ENCODE measurements at places on chromosomes 13 and 19.

DNA sequence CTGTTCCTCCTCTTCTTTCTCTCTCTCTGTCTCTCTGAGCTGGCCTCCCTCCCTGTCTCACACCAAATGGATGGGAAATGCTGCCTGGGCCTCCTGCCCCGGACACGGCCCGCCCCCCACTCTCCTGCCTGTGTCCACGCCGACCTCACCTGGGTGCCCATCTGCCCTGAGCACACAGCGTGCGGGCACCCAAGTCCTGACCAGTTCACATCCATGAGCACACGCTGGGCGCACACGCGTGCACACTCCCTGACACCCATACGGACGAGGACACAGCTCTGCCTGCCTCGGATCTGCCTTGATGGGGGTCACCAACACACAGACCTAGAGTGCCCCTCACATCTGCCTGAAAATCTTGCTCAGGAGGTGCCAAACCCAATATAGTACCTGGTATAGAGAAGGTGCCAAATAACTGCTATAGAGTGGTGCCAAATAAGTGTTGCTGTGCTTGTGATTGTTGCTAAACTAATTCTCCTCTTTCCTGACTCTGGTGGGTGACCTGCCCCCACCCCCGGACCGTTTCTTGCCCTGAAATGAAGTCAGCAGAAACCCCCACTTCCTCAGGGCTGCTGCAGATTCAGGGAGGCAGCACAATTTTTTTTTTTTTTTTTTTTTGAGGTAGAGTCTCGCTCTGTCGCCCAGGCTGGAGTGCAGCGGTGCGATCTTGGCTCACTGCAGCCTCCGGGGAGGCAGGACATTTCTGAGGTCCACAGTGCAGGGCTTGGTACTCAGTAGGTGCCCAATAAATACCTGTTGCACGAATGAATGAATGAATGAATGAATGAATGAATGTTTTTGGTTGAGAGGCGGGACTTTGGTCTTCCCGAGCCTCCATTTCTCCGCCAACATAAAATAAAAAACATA lies 4.6 kb downstream of the NFIC start:
- DNase-seq, result no peak

DNA sequence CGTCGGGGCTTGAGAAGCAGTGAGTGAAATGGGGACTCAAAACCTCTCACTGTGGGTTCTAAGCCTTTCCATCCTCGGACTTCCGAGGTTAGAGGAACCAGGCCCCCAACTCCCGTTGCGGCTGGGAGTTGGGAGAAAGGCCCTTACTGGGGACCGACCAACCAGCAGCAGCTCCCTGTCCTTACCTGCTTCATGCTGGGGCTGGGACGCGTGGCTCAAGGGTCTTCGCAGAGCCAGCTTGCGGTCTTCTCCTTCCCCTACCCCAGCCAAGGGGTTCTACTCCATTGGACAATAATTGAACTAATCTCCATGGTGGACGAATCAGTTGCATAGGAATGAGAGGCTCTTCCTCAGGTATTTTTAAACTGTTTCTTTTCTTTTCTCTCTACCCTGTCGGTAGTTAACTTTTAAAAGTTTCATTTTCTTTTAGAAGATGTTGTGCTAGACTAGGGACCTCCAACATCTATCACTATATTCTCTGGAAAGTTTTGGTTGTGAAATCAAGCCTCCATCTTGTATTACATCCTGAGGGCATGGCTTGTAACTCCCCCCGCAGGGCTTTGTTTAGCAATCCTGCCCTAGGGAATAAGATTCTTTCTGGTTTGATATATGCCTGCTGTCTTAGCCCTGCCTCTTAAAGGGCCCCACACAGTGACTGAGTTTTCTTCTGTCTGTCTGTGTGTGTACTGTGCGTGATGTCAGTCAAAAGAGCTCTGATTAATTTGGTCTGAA lies 1027.1 kb upstream of the PCDH9 start:
- DNase-seq, result no peak

DNA sequence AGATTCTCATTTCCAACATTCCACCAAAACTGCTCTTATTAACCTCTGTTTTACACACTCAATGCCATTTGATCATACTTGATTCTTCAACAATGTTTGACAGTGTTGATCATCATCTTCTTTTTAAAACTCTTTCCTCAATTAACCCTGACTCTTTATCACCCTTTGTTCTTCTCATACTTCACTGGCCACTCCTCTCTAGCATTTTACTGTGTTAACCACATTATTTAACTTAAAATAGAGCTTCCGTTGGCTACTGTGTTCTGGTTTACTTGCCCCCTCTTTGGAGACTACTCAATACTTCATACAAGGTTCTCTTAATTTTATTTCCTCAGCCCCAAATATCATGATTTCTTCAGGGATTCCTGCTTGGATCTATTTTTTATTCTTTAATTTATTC lies 121.1 kb upstream of the SPRY2 start:
- no peak for DNase-seq

DNA sequence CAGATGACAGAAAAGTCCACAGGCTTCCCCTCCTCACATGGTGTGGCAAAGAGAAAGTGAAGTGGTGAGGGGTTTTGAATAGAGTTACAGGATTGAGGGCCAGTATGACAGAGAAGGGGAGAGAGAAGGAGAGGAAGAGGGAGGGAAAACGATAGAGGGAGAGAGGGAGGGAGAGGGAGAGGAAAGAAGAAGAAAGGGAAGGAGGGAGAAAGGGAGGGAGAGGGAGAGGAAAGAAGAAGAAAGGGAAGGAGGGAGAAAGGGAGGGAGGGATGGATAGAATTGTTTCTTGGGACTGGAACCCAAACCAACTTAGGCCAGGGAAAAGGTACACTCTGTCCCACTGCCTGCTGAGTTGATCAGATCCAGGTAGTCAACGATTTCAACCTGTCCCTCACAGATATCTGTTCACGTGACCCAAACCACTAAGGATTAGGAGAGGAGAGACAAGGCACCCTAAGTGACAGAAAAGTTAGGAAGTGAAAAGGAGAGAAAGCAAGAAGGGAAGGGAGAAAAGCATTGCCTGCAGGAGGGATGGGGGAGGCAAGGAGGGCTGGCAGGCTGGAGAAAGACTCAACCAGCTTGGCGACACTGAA lies 8.1 kb upstream of the IGFL3 start:
- DNase-seq, result no peak

DNA sequence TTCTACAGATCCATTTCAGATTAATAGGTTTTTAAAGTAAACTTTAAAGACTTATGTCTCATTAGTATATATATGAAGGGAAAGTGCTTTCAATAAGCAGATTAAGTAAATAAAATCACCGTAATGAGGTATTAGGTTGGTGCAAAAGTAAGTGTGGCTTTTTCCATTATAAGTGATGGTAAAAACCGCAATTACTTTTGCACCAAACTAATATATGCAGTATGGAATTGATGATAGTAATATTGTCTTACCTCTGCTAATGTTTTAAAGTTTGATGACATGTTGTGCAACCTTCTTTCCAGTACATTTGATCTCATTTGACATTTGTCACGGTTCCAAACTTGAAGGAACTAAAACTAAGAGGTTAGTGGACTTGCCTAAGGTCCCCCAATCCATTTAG lies 1819.3 kb downstream of the PCDH9 start:
- no peak for DNase-seq

DNA sequence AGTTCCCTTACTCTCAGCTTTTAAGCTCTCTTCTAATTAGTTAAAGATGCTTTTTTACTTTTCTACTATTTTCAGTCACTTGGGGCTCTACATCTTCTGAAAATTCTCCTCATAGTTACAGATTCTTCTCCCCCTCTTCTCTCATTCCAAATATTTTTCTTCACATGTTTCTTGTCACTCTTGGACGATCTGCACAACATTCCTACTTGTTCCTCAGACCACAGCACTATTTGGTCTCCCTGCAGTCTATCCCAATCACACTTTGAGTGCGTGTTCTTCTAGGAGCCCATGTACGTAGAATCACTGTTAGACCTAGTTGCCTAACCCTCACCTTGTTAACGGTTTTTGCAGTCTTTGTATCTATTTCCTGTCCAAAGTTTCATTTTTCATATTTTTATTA lies 222.5 kb upstream of the SPRY2 start:
- DNase-seq, result no peak

- no peak for DNase-seq
These were observed 42.2 kb upstream of the TSC22D1 start for GRCh38 chr13:44618326-44618725.

DNA sequence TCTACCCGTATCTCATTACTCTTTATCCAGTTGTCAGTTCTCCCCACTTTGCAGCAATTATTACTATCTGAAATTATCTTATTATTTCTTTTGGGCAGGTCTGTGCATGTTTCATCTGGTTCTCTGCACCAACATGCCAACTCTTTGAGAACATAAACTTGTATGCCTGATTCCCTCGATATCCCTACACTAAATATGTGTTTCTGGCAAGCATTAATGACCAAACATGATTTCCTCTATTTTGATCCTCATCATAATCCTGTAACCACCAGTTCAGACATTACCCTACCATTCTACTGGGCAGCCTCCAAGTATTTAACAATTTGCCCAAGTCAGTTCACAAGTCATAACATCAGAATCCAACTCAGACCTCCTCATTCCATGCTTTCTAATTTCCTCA lies 426.1 kb downstream of the FOXO1 start:
- no peak for DNase-seq

DNA sequence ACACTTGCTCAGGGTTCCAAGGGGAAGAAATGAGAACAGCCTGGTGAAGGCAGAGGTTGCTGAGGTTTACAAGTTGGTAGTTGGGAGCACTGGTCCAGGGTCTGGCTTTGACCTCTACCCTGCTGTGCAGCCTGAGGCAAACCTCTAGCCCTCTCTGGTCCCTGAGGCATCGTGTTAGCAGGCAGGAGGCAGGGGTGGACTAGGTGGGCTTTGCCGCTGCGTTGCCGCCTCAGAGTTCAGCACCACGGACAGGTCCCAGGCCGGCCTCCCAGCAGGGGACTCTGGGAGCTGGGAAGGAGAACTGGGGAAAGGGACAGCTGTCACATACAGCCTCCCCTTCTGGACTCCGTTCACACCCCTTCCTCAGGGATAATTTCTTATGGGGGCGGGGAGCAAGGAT lies 3.1 kb downstream of the NCAN start:
- no peak for DNase-seq

DNA sequence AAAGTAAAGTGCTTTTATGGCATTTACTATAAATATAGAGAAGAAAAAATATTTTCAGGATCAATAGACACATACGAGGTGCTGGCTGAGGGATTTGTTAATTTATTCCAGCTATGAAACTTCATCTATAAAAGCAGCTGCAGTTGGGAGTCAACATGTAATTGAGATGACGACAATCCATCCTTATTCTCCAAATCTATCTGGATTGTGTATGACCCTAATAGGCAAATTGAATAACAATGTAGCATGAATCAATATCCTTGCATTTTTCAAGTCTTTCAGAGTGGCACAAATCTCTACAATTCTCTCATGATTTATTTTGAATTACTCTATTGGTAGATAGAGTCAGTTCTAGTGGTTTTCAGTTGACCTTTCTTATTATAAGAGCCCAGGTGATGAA lies 1296.5 kb upstream of the SPRY2 start:
- no peak for DNase-seq

DNA sequence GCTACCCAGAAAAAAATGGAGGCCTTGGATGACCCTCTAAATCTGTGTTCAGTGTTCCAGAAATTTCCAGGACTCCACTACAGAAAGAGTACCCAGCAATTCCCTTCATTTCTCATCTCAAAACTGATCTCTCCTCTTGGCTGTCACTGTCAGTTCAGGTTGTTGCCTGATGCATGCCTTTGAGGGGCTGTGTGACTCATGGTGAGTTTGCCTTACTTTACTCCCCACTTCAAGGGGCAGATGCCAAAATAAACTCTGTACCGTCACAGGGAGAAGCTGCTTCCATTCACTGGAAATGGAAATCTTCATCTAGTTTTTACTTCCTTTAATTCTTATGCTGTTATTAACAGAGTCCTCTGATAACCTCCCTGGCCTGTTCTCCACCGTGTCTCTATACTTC lies 1075.0 kb downstream of the DIAPH3 start:
- peak; percentile 22 for DNase-seq

DNA sequence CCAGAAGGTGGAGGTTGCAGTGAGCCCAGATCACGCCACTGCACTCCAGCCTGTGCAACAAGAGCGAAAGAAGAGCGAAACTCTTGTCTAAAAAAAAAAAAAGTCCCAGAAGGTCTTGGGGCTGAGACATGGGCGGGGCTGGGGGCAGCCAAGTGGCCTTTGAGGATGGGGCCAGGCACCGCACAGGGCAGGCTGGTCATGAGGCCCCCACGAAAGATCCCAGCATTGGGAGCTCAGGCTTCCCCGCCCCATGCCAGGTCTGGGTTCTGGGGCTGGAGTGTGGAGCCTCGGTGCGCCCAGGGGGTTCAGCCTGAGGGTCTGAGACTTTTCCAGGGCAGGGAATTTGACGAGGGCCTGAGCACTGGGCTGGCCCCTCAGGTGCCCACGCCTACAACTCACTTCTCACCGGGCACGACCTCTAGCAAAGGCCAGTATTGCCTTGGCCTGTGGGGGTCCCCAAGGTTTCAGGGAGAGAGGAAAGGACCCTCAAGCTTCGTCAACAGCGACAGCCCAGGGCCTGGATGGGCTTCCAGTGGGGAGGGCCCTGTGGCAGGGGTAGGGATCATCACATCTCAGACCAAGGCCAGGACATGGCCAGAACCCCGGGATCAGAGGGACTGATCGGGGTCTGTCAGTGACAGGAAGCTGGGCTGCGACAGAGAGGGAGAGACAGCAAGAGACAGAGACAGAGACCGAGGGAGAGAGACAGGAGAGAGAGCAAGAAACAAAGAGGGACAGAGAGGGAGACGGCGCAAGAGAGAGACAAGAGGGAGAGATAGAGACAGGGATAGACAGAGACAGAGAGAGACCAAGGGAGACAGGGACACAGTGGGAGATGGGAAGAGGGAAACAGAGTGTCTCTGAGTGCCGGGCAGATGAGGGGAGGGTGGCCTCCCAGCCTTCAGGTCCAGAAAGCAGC lies 7.5 kb upstream of the MEX3D start:
- DNase-seq, result no peak

DNA sequence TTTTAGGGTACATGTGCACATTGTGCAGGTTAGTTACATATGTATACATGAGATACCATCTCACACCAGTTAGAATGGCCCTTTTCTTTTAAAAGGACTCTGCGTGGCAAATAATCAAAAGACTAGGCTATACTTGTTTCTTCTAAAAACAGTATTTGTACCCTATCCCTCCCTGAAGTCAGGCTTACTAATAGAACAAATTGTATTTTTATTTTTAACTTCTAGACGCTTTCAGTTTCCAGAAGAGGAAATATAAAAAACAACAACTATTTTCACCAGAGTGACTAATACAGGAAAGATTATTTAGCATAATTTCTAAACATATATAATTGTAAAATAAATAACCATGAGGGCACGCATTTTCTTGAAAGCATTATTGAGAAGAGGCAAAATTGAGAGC lies 83.6 kb downstream of the ITGBL1 start:
- no peak for DNase-seq

- DNase-seq, result no peak
These were observed 98.8 kb downstream of the KDM4B start for GRCh38 chr19:5067678-5068077.

- DNase-seq, result no peak
These were observed 42.1 kb downstream of the STK24 start for GRCh38 chr13:98534821-98535220.

- no peak for DNase-seq
These were observed 8.9 kb upstream of the MYO1F start for GRCh38 chr19:8585894-8586750.
